ENCODE measurements at places on chromosomes 7 and 10. TPM values are rescaled to one million over a fixed set of nuclear protein-coding genes. Genes with fewer than 3 reads are reported as not detected.

The RAB19 gene
- 18.6 TPM for total RNA-seq

The SMKR1 gene
- total RNA-seq, result not detected

DNA sequence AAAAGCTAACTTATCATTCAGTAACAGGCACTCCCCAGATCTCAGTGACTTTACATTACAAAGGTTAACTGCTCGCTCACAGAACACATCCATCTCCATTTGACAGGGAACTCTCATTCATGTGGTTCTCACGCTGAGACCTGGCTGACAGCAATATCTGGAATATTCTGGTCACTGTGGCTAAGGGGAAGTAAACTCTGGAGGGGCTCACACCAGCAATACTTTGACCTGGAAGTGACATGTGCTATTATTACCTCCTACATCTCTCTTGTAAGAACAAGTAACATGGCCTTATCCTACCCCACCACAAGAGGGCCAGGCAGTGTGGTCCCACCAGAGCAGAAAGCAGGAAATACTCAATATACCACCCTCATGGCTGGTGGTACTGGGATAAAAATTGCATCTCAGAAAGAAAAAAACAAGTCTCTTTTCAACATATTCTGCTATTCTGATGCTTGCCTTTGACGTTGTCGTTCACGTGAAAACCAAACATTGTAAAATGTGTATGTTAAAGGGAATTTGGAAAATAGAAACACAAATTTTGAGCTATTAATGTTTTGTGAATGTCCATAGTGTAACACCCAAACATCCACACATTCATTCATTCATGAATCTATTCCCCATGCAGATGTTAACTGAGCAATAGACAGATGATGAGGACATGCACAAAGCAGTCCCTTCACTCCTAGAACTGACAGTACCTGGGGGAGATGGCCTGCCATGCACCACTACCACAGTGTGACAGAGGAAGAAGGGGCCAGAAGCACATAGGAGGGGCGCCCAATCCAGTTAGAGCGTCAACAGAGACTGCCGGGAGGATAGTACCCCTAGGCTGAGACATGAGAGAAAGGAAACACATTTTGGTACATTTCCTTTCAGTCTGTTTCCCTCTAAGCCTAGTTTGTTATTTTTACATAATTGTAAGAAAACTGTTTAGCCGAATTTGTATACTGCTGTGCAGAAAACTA, 166.0 kb upstream of the SP4 start:
- DNase-seq, result peak; percentile 62

GRCh38 chr7:41834805-41835694, 132.2 kb upstream of the INHBA start:
- DNase-seq, result no peak

DNA sequence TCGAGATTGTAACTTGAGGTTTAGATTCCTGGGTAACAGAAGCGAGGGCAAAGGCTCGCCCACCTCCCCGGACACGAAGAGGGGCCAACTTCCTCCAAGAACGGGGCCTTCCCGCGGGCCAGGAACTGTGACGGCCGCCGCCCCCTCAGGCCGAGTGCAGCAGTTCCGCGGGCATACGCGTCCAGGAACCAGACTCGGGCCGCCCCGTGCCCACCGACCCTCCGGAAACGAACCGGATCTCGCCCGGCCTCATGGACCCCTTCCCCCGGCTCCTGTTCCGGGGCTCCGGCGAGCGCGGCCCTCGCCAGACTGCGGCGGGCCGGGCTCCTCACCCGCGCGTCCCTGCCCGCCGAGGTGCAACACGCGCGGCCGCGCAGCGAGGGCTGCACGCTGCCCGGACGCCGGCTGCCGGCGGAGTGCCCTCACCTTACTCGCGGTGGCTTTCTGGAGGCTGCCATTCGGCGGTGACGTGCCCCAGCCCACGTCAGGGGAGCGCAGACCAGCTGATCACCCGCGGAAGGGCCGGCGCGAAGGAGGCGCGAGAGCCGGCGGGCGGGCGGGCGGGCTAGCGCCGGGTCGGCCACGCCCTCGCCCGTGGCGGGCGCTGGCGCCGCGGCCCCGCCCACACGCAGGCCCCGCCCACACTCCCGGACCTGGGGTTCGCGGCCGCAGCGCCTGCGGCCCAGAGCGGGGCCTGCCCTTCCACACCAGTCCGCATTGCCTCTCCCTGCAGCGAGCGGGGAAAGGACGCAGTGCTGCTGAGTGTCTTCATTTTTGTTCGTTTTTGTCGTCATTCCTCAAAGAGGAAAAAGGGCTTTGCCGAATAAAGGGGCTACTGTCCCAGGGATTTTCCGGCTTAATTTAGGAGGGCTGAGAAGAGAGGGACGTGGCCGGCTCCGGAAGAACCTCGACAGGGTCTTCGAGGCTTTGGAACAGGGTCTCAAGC, at the start of gene XPNPEP1:
Gene XPNPEP1, minus strand, starts transcription at position 536 of the 946 bp plus-strand sequence. Its CDS starts 78 bp downstream, at position 458.
- peak; percentile 78 for DNase-seq

DNA sequence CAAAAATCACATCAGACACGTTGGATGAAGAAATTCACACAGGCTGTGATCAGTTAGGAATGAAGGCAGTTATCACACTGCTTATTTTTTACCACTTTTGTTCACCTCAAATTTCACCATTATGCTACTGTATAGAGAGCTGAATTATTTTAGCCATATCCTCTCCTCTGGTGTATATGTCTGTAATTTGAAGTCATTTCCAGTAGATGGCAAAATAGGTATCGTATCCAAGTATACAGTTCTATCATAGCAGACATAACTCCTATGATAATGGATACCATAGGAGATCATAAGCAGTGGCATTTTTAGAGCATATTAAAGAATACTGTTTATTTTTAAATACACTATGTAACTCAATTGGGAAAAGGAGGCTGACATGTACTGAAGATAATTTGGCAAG, 909.7 kb downstream of the DNAJB9 start:
- no peak for DNase-seq

DNA sequence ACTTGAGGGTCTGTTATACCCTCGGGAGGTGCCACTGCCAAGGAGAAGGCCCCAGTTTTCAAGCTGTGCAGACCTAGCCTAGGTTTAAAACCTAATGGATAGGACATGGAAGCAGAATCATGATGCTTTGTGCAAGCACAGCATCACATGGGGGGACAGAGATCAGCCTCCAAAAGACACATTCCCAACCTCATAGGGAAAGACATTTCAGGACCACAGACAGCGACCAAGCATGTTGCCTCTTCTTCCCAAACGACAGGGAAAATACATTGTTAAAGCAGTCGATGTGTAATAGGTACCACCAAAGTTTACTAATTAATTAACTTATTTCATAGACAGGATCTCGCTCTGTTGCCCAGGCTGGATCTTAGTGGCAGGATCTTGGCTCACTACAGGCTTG, 573.9 kb downstream of the TCERG1L start:
- no peak for DNase-seq

DNA sequence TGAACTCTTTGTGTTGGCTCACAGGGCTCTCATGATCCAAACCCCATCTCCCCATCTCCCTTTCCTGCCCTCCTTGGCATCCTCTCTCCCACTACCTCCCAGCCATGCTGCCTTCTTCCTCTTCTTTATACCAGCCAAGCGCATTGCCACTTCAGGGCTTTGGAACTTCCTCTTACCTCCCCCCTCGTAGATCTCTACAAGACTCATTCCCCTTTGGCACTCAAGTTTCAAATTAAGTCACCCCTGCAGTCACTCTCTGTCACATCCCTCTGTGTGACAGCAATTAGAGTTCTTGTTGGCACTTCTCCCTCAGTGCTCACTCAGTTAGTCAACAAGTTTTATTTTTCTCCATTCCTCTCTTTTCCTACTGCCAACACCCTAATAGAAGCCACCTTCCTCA, 20.8 kb upstream of the NRP1 start:
- DNase-seq, result no peak

GRCh38 chr7:50367100-50367499, 62.6 kb downstream of the IKZF1 start:
- DNase-seq, result no peak

- DNase-seq, result no peak
Observed at GRCh38 chr10:82242778-82243177, 367.8 kb downstream of the NRG3 start.

DNA sequence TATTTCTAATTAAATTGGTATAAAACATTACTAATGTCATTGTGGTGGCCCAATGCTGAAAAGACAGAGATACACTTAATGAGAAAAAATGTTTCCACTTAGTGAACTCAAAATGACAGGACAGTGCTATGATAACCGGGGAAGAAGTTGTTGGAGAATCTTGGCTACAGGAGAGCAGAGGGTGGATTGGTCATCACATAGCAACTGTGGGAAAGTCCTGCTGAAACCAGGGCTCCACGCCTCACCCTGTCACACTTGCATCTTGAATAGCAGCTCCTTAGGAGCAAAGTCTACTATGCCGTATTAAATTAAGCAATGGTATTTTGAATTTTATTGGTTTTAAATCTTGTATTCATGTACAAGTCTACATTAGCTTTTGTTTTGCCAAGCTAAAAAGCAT, 225.5 kb downstream of the KLF6 start:
- DNase-seq, result no peak

- DNase-seq, result no peak
Observed at GRCh38 chr7:157757211-157757610, 420.4 kb downstream of the DNAJB6 start.

- peak; percentile 53 for DNase-seq
Observed at GRCh38 chr7:327233-327931, 37.4 kb downstream of the FOXL3 start.

- no peak for DNase-seq
Observed at GRCh38 chr7:5594616-5595544, 171.2 kb upstream of the TNRC18 start.

GRCh38 chr10:122780391-122780790, 65.3 kb downstream of the CUZD1 start:
- no peak for DNase-seq

- no peak for DNase-seq
Observed at GRCh38 chr10:34347131-34347530, 468.0 kb downstream of the PARD3 start.

- no peak for DNase-seq
Observed at GRCh38 chr7:99109108-99110051, 34.5 kb downstream of the SMURF1 start.

DNA sequence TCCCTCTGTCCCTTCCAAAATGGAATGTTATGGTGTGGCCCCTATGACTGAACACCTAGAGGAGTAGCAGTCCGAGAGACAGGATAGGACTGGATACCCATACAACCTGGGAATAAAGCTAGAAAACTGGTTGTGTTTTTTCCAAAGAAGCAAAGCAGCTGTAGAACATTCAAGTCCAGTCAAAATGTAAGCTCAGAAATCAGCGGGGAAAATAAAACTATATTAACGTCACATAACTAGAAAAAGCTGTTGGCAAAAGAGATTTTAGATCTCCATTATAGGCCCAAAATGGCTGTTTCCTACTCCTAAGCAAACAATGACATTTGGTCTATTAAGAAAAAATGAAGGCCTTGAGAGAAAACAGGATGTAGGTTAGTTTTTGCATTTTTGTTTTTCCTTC, 177.7 kb downstream of the PTN start:
- DNase-seq, result no peak

DNA sequence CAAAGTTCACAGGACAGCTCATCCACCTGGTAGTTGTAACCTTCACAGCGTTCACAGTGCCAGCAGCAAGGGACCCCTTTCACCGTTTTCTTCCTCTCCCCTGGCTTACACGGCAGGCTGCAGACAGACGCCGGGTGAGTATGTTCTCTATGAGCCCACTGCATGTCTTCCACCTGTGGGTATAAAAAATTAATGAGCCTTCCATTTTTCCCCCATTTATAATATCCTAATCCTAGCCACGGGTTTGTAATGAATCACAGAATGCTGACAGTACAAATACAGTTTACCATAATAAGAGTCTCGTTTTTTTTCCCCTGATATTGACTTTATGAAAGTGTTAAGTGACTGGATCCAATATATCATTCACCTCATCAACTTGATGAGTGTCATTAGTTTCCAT, 719.0 kb downstream of the GRM8 start:
- DNase-seq, result no peak

DNA sequence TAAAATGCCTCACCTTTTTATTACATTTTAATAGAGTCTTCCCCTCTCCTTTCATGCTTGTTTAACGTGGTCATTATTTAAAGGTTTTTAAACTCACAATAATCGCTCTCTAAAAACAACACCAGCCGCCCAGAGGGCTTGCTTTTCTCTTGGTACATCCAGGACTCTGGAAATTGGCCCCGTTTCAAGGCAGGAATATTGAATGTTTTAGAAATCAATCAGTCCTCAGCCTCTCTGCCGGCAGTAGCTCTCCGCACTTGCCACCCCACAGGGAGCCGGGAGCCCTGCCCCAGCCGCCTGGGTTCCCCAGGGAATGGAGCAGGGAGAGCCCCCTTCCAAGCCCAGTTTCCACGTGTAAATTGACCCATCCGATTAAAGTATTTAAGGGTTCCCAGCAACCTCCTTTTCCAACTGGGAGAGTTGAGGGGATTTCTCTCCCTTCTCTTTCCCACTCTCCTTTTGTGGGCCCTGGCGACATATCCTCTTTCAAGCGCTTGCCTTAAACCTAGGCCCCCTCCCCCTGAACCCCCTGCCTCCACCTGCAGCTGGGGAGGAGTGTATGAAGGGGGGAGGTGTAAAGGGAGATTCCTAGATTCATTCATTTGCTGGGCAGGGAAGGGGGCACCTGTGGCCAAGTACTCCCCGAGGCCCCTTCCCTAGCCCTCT, 1.9 kb downstream of the FGF8 start:
- no peak for DNase-seq

All from Peyer's patch (tissue), 4 donors.